ENCODE measurements at places on chromosomes 11 and 22.
A peak's percentile ranks its signal among the peaks of the same experiment; 100 is the strongest.

GRCh38 chr11:31240340-31240904 lies 129.1 kb downstream of the DCDC1 start:
- H3K4me1 ChIP-seq, result no peaks in the 10 kb centered on the region
- H3K4me3 ChIP-seq, result no peak overlapping the region
- DNase-seq, result no peak
- H3K27me3 ChIP-seq, result peaks cover 6% of the 10 kb centered on the region
- H3K36me3 ChIP-seq, result no peaks in the 10 kb centered on the region

DNA sequence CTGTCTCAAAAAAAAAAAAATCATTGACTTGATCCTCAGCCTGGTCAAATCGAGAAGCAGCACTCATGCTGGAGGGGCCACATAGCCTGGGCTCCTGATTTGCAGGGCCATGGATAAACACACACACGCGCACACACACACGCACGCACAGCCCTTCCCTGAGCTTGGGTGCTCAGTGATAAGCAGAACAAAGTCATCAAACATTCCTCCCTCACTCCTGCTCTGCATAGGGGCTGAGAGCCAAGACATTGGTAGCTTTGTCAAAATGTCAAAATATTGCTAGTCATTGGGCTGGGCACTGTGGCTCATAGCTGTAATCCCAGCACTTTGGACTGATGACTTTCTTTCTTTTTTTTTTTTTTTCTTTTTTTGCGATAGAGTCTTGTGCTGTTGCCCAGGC lies 34.0 kb upstream of the A4GALT start:
- H3K27me3 ChIP-seq, result peaks cover 18% of the 10 kb centered on the region
- no peak for DNase-seq
- H3K4me3 ChIP-seq, result no peak overlapping the region
- no peaks in the 10 kb centered on the region for H3K4me1 ChIP-seq

DNA sequence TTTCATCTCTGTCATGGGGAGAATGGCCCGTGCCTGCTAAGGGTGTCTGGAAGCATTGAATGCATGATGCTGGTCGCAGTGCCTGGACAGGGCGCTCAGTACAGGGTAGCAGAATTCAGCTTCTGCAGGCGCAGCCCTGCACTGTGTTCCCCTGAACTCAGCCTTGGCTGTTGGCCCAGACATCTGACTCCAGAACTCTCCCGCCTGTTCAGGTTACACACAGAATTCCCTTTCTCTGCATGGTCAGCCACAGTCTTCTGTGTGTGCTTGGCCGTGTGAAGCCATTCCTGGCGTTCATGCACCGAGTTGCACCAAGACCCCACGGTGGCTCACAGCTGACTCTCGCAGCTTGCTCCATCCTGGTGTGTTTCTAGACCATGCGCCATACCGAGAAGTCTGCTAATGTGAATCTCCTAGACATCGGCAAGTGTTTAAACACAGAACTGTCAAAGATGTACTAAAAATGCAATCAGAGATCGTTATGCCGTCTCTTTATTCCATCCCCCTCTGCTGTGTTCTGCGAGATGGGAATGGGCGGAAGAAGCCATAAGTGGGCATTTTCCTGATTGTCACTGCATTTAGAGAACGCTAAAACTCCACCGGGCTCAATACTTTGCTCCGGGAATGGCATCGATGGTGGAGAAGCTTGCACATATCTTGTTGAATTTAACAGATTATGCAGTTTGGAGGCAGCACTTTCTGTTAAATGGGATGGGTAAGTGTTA lies 55.6 kb downstream of the MPPED1 start:
- no peak overlapping the region for H3K4me3 ChIP-seq
- no peak overlapping the region for H3K27ac ChIP-seq
- no peaks in the 10 kb centered on the region for H3K4me1 ChIP-seq

DNA sequence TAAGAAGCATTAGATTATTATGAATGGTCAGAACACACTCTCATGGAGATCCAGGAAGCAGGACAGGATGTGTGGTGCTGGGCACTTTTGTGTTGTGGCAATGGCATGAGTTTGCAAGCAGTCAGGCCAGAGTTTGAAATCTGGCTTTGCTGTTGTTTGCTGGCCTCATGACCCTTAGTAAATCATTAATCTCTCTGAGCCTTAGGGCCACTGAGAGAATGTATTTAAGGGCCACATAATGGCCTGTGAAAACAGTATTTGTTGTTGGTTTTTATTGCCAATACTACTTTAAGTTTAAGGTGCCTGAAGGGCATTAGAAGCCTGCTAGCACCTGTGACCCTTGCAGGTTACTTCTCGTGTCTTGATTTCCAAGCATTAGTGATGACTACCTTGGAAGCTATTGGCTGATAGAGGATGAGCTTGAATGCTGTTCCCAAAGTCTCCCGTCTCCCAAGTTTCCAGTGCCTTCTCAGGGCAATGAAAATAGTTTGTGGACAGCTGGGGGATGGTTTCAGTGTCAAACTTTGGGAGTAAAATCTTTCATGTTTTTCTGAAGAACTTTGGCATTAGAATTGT lies 24.6 kb downstream of the STIM1 start:
- no peaks in the 10 kb centered on the region for H3K27me3 ChIP-seq
- DNase-seq, result no peak
- peak overlapping the region; percentile 97 for H3K27ac ChIP-seq

DNA sequence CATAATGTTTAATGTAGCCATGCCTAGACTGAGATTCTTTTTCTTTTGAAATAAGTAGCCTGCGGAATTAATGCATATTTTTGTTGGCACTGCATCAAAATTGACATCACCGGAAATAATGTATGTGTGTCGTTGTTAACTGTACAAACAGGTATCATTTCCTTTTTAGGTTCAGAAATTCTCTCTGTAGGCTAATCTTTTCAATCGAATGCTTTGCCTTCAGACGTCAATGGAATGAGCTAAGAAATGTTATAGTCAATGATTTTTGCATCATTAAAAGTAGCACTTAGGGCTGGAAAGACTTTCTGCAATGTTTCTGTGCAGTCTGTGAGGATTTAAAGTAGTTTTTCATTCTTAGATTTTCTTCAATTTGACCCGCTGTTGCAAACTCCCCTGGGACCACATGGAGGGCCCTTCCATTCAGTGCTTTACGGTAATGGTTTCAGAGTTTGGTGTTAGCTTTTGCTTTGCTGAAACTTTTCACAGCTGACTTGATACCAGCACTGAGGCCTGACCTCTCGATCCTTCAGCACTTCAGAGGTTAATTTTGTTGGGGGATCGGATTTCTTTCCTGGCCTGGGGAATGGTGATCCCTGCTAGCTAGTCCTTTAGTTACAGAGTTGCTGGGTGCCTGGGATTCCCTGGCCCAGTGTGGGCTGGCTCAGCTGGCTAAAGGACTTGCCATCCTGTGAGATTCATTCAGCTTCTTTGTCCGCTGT lies 137.8 kb downstream of the DBX1 start:
- peaks cover 10% of the 10 kb centered on the region for H3K27me3 ChIP-seq
- no peak overlapping the region for H3K4me3 ChIP-seq
- no peak for DNase-seq
- H3K4me1 ChIP-seq, result no peaks in the 10 kb centered on the region
- peaks cover 1% of the 10 kb centered on the region for H3K36me3 ChIP-seq
- no peak overlapping the region for H3K27ac ChIP-seq

GRCh38 chr11:18766015-18766414 lies 25.6 kb downstream of the PTPN5 start:
- peaks cover 10% of the 10 kb centered on the region for H3K4me1 ChIP-seq
- H3K27ac ChIP-seq, result no peak overlapping the region
- H3K4me3 ChIP-seq, result no peak overlapping the region
- H3K36me3 ChIP-seq, result peaks cover 2% of the 10 kb centered on the region

DNA sequence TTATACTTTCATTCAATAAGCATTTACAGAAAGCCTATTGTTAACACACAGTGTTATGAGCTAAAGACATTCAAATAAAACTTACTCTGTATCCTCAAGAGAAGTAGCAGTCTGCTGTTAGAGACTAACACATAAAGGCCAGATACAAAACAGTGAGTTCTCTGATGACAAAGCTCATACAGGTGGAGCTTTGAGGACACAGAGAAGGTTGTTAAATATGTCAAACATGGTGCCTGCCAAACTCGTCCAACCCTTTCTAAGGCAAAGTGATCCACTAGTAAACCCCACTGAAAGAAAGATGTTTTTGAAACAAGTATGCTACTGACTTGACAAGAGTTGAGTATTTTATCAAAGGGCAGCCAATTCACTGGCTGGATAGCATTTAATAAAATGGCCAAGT lies 70.1 kb downstream of the C2CD3 start:
- DNase-seq, result no peak
- peaks cover 9% of the 10 kb centered on the region for H3K4me1 ChIP-seq
- peak overlapping the region; percentile 74 for H3K27ac ChIP-seq

DNA sequence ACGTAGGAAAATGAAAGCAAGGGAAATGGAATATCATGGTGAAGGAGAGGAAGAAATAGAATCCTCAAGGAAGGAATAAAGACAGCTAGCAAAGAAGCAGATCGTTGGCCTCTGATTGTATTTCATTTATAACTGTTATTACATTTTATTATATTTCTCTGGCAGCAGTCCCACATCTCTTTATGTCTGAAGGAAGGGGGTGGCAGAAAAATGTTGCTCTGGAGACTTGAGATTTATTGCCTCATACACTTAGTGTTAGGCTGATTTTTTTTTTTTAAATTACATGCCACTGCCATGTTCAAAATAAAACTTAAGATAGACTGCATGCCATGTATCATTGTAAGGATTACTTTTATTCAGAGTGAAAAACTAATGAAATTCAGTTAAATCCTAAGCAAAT lies 971.7 kb upstream of the CHORDC1 start:
- H3K27me3 ChIP-seq, result no peaks in the 10 kb centered on the region
- H3K4me3 ChIP-seq, result no peak overlapping the region
- H3K27ac ChIP-seq, result no peak overlapping the region
- DNase-seq, result no peak
- H3K36me3 ChIP-seq, result no peaks in the 10 kb centered on the region
- no peaks in the 10 kb centered on the region for H3K4me1 ChIP-seq

DNA sequence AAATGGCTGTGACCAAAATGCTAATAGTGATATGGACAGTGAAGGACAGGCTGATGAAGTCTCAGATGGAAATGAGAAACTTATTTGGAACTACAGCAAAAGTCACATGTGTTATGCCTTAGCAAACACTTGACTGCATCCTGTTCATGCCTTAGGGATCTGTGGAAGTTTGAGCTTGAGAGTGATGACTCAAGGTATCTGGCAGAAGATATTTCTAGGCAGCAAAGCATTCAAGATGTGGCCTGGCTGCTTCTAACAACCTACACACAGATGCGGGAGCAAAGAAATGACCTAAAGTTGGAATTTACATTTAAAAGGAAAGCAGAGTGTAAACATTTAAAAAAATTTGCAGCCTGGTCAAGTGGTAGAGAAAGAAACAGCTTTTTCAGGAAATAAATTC lies 28.1 kb upstream of the CD81 start:
- H3K4me3 ChIP-seq, result no peak overlapping the region
- no peak for DNase-seq
- peaks cover 5% of the 10 kb centered on the region for H3K27me3 ChIP-seq

DNA sequence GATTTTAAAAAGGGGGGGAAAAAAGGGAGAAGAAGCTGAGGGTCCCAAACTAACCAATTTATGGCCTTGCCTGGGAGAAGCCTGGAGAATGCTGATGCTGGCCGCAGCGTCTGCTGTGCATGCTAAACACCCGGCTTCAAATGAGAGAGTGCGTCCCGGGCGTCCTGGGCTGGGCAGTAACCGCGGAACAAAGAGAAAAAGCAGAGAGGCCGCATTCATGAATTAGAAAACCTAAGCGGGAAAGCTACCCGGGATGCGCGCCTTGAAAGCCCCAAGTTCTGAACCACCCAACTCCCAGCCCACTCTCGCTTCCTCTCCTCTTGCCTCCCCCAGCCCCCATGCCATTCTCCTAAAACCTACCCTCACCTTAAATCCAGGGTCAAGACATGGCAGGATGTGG lies 6.5 kb downstream of the MN1 start:
- no peak overlapping the region for H3K27ac ChIP-seq
- H3K4me3 ChIP-seq, result no peak overlapping the region
- no peaks in the 10 kb centered on the region for H3K4me1 ChIP-seq
- DNase-seq, result no peak

- H3K36me3 ChIP-seq, result no peaks in the 10 kb centered on the region
- DNase-seq, result no peak
- no peak overlapping the region for H3K27ac ChIP-seq
- peaks cover 6% of the 10 kb centered on the region for H3K4me1 ChIP-seq
Measured at GRCh38 chr11:120391292-120391691, 55.1 kb downstream of the ARHGEF12 start.

- peaks cover 35% of the 10 kb centered on the region for H3K27me3 ChIP-seq
- peaks cover 8% of the 10 kb centered on the region for H3K36me3 ChIP-seq
- peak overlapping the region; percentile 19 for H3K27ac ChIP-seq
- H3K4me1 ChIP-seq, result peaks cover 3% of the 10 kb centered on the region
Measured at GRCh38 chr11:114011443-114011842, 36.5 kb downstream of the HTR3A start.

DNA sequence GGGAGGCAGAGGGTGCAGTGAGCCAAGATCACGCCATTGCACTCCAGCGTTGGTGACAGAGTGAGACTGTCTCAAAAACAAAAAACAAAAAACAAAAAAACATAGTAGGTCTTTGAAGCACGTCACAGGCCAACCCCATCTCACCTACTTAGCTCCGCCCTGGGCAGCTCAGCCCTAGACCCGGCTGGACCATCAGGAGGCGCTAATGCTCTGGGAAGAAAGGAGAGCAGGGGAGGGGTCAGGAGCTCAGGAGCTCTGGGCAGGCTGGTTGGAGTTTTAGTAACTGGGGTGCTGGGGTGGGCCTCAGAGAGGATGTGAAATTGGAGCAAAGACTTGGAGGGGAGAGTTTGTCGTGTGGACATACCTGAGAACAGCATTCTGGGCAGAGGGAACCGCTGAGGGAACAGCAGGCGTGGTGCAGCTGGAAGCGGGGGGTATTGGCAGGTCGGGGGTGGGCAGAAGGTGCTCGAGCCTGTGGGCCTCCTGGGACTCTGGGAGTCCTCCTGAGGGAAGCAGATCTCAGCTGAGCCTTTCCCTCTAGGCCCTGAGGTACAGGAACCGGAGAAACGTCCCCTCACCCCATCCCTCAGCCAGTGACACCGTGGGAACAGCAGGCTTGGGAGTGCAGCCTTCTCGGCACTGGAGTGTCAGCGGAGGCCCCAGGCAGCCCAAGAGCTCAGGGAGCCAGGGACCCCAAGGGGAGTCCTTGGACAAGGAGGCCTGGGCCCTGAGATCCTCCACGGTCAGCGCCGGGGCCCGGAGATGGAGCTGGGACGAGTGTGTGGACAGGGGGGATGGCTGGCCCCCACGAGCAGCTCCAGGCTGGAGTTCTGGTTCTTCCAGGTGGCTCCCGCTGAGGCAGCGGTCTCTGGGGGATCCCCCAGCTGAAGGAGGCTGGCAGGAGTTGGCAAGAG lies 2.2 kb upstream of the RPS6KA4 start:
- peaks cover 3% of the 10 kb centered on the region for H3K36me3 ChIP-seq
- no peak for DNase-seq
- peak overlapping the region; percentile 25 for H3K4me3 ChIP-seq
- H3K4me1 ChIP-seq, result peaks cover 20% of the 10 kb centered on the region

- no peaks in the 10 kb centered on the region for H3K36me3 ChIP-seq
- H3K27me3 ChIP-seq, result peaks cover 5% of the 10 kb centered on the region
- no peak for DNase-seq
- peak overlapping the region; percentile 7 for H3K4me3 ChIP-seq
- H3K4me1 ChIP-seq, result peaks cover 11% of the 10 kb centered on the region
Measured at GRCh38 chr22:23494930-23495266, 85.2 kb downstream of the IGLL1 start.

All from T-helper 17 cell (primary cell).